Breast epithelium (tissue), 4 donors: ENCODE measurements at places on chromosomes 2 and 18.

DNA sequence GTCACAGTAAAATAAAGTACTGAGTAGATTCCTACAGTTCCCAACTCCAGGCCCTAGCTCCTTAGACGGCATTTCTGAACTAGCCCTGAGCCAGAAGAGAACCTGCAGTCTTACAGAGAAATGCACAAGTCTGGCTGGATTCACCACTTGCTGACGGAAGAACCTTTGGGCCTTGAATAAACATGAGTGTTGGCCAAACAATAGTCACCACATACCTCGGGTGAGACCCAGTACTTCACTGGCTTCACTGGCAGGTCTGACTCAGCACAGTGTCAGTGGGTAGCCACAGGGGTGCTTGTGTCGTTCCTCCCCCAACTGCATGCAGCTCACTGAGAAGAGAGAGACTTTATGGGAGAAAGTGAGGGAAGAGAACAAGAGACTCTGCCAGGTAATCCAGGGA is 88.9 kb downstream of the TMEM185B start:
- DNase-seq, result no peak

- no peak for DNase-seq
Observed at GRCh38 chr18:53991805-53992204, 232.7 kb downstream of the MBD2 start.

DNA sequence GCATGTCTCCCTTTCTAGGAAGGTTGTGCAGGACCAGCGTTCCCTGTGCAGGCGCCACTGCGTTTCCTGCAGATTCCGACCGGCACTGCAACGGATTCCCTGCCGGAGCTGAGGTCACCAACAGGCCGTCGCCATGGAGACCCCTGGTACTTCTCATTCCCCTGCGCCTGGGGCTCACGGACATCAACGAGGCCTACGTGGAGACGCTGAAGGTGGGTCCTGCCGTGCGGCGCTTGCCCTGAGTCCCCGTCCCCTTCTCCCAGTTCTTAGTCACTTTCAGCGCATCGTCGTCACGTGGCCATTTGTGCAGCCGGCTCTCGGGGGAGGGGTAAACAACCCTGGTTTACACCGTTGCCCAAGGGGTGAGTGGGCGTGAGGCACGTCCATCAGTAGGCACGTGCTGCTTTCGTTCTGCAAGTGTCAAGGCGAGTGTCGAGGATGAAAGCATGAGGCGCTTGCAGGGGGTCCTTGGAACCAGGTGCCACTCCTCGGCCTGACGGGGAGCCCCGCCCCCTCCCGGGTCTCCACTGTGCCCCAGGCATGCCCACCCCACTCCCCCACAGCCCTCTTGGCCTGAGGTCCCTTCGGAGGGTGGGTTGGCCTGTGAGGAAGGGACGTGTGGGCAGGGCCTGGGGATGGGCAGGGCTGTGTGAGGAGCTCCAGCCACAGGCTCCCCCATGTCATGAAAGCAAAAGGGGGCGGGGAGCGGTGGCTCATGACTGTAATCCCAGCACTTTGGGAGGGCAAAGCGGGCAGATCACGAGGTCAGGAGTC is 19.8 kb downstream of the DTYMK start:
- no peak for DNase-seq

DNA sequence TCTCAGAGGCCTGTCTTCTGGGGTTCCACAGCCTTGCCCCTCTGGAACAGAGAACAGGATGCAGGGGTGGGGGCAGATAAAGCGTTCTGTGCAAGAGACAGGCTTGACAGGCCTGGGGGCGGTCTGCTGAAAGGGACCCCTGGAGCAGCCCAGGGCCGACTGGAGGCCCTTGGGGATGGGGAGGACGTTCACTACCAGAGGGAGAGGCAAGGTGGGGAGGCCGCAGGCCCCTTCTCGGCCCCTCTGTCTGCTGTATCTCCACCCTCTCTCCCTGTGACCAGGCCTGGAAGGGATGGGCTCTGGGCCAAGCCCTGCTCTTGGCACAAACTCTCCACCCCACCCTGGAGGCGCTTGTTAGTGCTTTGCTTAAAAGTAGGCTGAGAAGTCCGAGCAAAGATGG is 27.3 kb upstream of the INHBB start:
- DNase-seq, result no peak

DNA sequence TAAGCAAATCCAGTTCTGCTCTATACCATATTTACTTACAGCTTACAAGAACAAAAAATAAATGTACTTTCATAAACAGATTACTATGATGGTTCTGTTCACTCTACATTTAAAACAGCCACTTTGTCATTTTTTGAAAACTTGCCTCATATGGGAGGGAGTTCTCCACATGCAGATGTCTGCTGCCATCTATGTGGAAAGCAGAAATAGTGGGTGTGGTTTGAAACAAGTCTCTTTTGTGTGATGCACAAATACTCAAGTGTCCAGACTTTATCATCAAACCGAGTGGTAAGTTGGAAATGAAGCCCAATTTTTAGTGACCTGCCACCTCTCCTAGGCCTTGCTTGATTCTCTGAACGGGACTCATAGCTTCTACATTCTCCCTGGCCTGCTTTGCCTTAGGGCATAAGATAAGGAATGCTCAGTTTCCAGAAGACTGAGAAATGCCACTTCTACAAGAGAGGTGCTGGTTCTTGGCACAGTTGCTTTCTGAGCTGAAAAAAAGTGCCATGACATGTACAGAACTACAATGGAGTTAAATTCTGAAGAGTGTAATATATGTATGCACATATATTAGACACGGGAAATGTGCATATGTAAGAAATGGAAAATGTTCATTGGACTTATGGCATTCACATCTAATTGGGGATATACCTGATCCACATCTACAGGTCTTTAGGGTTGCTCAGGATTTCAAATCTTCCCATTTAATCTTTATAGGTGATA is 221.0 kb downstream of the SLC8A1 start:
- DNase-seq, result no peak

GRCh38 chr2:130819608-130820278 is 17.0 kb upstream of the ARHGEF4 start:
- peak; percentile 19 for DNase-seq

- DNase-seq, result no peak
Observed at GRCh38 chr18:79353267-79353666, 42.5 kb upstream of the NFATC1 start.

DNA sequence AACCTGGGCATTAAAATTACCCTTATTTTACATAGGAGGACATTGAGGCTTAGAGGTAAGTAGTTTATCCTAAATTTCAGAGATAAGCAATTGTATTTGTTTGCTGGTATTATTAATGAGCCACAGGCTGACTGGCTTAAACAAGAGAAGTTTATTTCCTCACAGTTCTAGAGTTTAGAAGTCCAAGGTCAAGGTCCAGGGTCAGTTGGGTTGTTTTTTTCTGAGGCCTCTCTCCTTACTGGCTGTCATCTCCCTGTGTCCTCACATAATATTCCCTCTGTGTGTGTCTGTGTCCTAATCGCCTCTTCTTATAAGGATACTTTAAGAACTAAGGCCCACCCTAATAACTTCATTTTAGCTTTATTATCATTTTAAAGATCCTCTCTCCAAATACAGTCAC is 294.9 kb upstream of the ATP5MC3 start:
- DNase-seq, result no peak

DNA sequence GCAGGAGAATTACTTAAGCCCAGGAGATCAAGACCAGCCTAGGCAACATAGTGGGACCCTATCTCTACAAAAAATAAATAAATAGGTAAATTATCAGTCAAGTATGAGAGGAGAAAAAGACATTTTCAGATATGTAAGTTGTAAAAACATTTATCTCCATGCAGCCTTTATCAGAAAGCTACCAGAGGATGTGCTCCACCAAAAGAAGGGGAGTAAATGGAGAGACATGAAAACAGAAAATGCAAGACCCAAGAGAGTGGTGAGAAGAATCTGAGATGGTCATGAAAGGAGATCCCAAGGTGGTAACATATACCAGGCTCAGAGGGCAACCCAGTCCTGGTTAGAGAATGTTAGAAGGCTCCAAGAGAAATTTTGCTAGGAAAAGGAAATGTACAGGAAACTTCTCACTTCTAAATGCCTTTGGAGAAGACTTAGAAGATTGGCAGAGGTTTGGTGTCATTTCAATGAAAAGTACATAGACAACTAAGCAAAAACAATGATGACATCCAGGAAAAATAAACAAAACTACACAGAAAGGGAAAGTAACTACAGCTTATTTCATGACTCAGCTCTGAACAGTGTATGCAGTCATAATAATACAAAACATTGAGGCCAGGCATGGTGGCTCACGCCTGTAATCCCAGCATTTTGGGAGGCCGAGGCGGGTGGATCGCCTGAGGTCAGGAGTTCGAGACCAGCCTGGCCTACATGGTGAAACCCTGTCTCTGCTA is 19.5 kb downstream of the CIB4 start:
- no peak for DNase-seq

DNA sequence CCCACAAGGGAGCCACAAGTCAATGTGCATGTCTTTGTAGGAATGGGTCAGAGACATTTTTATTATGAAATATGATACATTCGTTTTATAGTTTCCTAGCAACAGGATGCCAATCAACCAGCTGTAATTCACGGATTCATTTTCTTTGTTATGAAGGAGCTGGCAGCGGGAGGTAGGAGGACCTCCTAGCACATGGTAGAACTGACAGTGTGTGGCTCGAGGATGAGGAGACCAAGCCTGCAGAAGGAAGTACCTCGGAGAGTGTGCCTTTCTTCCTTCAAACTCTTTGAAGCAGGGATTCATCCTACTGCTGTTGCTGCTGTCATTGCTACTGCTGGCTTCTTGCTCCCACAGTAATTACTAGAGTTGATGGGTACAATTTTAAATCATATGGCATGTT is 504.8 kb upstream of the KLHL29 start:
- DNase-seq, result no peak

DNA sequence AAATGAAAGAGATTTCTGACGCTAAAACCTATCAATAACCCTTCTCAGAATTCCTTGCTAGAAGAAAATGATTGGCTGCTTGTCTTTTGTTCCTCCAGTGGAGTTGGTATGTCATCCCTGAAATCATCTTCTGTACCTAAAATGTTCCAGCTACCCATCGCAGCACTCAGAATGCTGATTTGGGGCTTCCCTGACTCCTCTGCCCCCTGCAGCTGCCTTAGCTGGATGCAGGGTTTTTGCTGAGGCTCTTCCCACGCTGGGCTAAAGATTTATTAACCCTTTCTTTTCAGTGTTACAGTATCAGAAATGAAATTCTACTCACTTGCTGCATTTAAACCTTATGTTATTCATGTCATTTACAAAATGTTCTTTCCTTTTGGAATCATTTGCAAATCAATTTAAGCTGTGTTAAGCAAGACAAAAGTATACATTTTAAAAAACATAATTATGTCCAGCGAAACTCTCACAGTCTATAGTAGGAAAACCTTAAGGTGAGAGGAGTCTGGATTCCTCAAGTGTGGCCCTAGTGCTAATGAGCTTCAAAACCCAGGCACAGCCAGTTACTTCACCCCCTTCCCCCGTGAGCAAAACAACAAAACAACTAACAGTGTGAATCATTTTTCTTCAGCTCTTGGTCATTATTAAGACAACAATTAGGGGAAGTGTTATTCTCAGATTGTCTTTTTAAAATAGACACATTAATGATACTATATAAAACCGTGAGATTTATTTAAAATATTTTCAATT is 32.8 kb downstream of the PKP4 start:
- no peak for DNase-seq

DNA sequence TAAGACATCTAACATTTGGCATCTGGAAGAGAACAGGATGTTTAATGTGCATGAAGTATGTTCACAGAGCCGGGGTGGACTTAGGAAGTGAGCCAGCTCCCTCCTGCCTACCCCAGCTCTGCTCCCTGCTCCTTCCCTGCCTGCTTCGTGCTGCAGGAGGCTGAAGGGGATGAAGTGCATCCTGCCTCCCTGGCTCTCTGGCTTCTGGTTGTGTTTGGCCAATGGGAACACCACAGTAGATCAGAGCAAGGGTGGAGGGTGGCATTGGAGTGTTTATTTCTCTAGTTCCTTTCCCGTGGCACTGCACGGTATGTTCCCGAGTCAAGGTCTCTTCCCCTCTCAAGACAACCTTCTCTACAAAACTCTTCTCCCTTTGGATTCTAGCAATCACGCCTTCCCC is 379.9 kb downstream of the CLIP4 start:
- no peak for DNase-seq

DNA sequence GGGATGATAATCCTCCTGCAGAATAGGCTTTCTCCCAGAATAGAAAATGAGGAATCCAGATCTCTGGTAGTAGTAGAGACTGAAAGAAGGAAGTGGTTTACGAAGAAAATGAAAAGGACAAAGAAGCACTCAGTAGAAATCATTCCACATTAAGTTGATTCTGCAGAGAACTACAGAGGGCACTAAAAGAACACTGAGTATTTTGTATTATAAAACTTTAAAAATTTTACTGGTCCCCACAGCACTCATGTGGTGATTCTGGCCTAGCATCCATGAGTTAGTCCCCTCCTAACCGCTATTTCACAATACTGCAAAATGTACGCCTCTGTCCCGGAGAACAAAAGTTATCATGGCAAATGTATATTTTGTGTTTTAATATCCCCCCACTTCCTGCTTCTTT is 42.9 kb upstream of the SLC35F5 start:
- no peak for DNase-seq

- no peak for DNase-seq
Observed at GRCh38 chr2:99679518-99679917, 189.7 kb upstream of the REV1 start.

GRCh38 chr2:23007631-23008235 is 377.2 kb upstream of the KLHL29 start:
- no peak for DNase-seq

DNA sequence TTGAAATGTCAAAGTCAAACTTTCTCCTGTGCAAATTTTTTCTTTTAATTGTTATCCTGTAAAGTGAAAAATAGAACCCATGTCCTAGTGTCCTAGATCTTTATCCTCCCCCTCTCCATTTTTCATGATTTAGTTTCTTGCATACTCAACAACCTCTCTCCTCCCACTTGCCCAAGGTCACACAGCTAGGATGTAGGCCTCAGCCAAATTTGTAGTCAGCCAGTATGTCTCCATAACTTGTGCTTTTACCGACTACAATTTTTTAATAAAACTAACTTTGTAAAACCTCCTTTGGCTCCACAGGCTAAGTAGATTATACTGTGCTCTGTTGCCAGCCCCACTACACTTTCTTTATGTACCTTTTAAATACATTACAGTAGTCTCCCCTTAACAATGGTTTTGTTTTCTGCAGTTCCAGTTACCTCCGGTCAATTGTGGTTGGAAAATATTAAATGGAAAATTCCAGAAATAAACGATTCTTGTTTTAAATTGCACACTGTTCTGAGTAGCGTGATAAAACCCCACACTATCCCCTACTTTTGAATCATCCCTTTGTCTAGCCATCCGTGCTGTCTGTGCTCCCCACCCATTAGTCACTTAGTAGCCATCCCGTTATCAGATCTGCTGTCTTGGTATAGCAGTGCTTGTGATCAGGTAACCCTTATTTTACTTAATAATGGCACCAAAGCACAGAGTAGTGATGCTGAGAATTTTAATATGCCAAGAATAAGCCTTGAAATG is 22.8 kb downstream of the GULP1 start:
- no peak for DNase-seq

- DNase-seq, result no peak
Observed at GRCh38 chr2:43542285-43542933, 53.4 kb downstream of the THADA start.

GRCh38 chr2:230940471-230940815 is 15.4 kb upstream of the GPR55 start:
- no peak for DNase-seq

GRCh38 chr2:158573739-158574138 is 117.0 kb downstream of the PKP4 start:
- no peak for DNase-seq
